ENCODE measurements at places on chromosomes 2 and 18.
A peak's percentile ranks its signal among the peaks of the same experiment; 100 is the strongest.

DNA sequence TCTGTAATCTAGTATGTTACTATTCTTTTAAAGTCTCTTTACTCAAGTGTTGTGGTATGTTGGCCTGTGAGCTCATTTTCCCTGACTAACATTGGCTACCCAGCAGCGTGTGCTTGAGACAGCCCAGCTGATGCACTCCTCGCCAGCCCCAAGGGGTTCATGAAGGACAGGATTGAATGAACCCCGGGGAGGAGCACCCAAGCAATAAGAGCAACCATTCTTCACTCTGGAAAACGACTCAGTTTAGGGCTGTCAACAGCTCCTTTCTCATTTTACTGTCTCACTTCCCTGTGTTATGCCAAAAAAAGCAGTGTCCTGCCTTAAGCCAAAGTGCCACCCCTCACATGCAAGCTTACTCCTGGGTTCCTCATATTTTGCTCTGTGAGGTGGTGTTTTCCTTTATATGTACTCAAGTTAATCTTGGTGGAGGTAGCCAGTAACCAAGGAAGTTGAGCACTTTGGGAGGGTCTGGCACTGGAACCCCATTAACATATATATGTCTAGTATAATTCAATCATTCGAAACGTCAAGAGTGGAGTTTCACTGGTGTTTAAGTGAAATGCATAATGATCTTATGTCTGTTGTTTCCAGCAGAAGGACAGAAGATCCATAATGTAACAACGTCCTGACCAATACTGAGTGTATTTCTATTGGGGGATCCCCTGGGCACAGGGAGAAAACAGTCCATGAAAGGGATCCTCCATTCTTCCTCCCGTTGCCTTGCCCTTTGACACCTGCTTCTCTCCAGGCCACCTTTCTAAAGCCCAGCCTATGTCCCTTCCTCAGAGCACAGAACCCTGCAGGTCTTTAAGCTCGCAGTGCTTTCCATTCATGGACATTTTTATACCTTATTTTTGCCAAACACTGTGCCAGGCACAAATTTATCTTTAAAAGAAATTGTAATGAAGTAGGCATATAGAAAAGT, 43.2 kb downstream of the ATIC start:
- no peak for DNase-seq

DNA sequence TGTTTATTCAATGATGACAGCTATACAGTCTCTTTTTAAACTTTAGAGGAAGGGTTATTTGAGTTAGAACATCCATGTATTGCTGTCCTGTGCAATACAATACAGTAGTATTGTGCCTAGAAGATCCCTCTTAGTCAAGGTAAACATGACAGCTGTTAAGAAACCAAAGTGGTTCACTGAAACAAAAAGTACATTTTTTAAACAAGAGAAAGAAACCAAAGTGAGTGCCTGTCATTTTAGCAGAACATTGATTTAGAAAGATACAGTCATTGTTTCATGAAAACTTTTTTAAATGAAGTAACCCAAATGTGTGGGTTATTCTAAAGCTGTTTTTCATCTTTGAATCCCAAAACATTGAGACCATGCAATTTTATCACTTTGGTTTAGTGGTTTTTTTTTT, 15.5 kb downstream of the ITPRID2 start:
- DNase-seq: no peak

- peak; percentile 51 for DNase-seq
Measured at GRCh38 chr2:105755895-105756294, 11.2 kb downstream of the NCK2 start.

DNA sequence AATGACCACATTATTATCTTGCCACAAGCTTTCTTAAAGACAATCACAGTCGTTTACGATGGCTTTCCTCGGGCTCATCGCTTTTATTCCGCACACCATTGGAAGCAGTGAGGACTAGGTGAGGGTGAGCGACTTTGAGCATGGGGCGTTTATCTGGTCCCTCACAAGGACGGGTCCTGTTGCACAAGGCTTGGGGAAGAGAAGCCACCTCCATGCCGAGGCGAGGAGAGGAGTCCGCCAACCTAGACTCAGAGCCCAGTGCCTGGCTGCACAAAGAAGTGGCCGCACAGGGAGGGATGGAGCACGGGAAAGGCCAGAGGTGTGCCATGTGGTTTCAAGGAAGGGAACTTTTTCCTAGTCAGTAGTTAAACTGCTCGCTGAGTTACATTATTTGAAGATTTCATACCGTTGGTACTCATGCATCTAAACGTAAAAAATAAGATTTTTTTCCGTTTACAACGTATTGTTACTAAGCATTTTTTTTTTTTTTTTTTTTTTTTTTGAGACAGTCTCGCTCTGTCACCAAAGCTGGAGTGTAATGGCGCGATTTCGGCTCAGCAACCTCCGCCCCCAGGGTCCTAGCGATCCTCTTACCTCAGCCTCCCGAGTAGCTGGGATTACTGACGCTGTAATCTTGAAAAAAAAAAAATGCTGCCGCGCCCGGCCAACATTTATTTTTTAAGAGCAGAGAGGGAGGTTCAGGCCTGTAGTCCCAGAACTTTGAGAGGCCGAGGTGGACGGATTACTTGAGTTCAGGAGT, 849 bp upstream of the CYP27C1 start:
- no peak for DNase-seq

- no peak for DNase-seq
Measured at GRCh38 chr18:60554967-60555366, 182.4 kb upstream of the MC4R start.

DNA sequence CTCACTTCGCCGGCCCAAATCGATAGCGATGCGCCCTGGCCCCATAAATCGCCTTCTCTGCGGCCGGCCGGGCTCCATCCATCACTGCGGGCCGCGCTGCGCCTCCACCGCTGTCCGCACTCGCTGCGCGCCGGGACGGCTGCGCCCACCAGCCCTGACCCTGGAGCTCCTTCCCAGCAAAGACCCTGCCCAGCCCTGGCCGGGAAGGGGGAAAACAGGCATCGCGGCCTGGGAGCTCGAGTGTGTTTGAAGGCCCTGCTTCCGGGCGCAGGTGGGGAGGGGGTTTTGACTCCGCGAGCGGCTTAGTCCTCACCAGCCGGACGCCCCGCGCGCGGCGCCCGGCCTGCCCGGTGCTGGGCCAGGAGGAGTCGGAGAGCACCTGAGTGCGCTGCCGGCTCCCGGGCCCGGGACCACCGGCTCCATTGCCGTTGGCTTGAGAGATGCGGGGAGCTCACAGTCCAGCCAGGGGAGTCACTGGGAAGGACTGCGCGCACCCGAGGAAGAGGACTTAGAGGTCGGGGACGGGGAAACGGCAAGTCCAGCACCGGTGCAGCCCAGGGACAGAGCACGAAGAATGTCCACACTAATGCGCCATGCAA, 1.1 kb downstream of the PAX8 start:
- no peak for DNase-seq

- DNase-seq: no peak
Measured at GRCh38 chr2:173983391-173983871, 18.3 kb upstream of the SP3 start.

GRCh38 chr18:54089749-54090459, 134.6 kb downstream of the MBD2 start:
- DNase-seq: no peak

DNA sequence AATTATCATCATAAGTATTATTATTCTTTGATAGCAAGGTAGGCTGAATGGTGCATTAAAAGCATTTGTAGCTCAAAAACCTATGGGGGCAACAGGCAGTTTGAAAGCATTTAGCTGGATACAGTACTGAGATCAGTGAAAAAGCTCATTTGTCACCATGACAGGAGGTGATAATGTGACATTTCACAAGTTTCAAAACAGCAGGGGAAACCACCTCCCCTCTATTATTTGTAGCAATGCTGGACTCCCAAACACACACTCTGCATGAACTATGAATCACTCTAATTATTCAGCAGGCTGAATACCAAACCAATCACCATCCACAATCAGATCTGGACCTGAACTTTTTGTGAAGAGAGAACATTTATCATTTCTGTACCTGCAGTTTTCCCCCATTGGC, 63.4 kb downstream of the MYO5B start:
- DNase-seq: no peak

GRCh38 chr18:23032030-23032582, 99.0 kb downstream of the RBBP8 start:
- DNase-seq: no peak

- no peak for DNase-seq
Measured at GRCh38 chr2:191657977-191658376, 20.0 kb upstream of the NABP1 start.

DNA sequence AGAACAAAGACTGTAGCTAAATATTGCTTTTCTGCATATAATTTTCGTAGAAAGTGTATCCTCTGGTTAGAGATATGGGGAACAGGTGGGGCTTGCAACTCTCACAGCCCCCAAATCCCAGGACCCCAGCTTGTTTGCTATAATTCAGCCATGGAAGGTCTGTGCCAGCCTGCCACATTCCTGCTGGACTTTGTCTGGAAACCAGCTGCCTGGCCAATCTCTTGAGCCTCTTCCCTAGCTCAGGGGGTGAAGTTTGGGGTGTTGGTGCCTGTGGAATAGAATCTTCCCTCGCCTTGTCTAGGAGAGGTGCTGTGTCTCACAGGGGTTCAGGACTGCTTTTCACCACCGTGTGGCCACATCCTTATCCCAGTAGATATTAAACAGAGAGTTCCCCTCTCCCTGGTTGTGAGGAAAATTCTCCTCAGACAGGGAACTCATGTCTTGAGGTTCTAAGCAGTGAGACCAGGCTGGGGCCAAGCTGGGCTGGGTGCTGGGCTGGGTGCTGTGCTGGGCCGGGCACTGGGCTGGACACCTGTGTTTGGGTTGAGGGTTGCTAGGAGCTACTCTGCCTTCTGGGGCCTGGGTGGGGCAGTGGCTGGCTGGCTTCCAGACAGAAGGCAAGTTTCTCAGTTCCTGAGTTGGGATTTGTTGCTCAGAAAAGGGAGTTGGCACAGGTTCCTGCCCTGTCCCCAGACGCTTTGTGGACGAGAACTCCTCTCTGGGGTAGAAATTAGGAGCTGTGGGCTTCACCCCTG, 12.3 kb downstream of the TOGARAM2 start:
- no peak for DNase-seq

DNA sequence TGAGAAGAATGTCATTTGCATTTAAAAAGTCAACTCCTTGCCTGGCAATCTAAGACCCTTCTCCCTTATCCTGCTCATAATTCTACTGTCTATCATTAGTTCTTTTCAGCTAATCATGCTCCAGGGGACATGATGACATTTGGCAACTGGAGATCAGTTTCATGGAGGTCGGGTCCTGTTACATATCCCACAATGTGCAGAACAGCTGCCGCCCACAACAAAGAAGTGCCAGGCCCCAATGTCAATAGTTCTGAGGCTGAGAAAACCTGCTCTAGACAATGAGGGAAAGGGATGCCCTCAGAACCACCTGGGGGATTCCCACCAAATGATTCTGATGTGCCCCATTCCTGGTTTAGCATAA, 53.4 kb upstream of the IL1RL1 start:
- DNase-seq: no peak
